ENCODE measurements at places on chromosomes 12 and 14. TPM values are rescaled to one million over a fixed set of nuclear protein-coding genes. Genes with fewer than 3 reads are reported as not detected.

Gene AMHR2
- not detected for total RNA-seq

Gene KRT79
- total RNA-seq, result not detected

Gene SERPINA6
- 0.05 TPM for total RNA-seq

Gene PABPN1
- 89.2 TPM for total RNA-seq

Gene NAV3
- 28.3 TPM for total RNA-seq

Gene VWF
- not detected for total RNA-seq

Gene SAMD4A
- total RNA-seq, result 7.7 TPM

Gene FOXN4
- total RNA-seq, result not detected

Gene SERPINA3
- 0.15 TPM for total RNA-seq

DNA sequence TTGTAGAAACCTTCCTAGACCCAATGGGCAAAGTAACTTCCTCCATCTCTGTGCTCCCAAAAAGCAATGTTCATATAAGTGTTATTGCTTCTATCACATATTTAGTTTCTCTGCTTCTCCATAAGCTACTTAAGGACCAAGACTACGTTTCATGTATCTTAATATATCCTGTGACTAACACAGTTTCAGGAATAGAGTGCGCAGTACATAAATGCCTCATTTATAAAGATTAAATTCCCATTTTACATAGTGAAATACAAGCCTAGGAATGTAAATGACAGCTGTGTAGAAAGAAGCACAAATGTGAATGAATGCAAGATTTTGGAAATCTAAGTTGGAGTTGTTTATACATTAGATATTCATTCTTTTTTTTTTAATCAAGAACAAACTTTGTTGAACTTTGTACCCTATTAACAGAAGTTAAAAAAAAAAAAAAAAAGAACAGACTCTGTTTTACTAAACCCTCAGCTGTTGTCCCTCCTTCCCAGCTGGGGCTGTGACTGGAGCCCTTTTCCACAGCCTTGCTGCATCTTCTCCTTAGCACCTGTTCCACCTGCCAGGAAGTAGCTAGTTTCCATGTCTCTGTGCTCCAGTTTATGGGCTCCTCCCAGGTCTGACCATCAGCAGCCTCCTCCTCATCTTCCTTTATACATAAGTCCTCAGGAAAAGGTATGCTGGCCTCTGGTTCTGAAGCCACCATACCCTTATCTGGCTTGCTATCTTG, 7.0 kb upstream of the METTL17 start:
- no peak for DNase-seq

GRCh38 chr12:52645120-52645761, 6.8 kb downstream of the KRT2 start:
- DNase-seq, result no peak

GRCh38 chr12:56234746-56235436, 5.0 kb downstream of the SLC39A5 start:
- DNase-seq, result no peak

- DNase-seq, result peak; percentile 85
Measured at GRCh38 chr14:53894456-53894855, 62.2 kb downstream of the BMP4 start.

- DNase-seq, result peak; percentile 28
Measured at GRCh38 chr12:54526812-54527630, 22.4 kb upstream of the PDE1B start.

DNA sequence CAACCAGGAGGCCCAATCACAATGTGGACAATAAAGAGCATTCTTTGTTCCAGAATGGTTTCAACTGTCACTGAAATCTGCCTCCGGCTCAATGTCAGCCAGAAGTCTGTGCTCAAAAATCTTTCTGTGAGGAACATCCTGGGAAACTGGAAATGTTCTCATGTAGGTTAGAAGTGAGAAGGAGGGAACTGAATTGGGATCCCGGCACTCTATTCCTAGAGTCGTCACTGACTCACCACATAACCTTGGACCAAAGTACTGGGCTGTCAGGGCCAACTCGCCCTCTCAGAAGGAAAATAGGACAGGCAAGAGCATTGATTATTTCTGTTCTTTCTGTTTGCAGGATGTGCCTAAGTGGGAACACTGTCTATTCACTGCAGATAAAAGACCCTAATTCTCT, 57.6 kb downstream of the PRKAB1 start:
- DNase-seq, result no peak

GRCh38 chr12:24414480-24414879, 465.0 kb upstream of the SOX5 start:
- DNase-seq, result no peak

DNA sequence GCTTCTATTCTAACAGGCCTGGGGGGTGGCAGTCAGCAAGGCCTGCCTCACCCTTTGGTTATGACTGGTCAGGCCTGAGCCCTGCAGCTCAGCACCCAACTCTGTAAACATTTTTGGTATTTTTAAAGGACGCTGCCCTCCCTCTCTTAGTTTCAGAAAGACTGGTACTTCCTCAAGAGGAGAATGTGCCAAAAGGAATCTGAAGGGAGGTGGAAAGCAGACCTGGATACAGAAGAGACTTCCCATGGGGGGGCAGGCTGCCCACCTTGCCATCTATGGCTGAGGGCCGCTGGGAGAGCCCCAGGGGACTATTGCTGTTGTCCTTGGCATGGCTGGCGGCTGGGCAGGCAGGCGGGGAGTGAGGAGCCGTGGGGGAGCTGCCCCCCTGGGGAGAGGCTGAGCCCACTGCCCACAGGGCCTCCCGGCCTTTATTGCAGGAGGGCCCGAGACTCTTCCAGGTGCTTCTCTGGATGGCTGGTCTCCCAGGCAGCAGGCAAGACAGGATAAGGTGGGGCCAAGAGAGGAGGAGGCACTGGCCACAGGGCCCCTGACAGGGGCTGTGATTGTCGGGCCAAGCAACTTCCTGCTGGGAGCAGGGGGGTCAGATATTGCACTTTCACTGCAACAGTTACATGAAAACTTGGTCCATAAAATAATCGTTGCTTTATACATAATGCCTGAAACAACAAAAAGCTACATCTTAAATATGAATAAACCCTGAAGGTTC, 3.5 kb downstream of the ARL6IP4 start:
- DNase-seq, result no peak

GRCh38 chr14:51457843-51458562, 193.7 kb upstream of the FRMD6 start:
- DNase-seq, result peak; percentile 55

DNA sequence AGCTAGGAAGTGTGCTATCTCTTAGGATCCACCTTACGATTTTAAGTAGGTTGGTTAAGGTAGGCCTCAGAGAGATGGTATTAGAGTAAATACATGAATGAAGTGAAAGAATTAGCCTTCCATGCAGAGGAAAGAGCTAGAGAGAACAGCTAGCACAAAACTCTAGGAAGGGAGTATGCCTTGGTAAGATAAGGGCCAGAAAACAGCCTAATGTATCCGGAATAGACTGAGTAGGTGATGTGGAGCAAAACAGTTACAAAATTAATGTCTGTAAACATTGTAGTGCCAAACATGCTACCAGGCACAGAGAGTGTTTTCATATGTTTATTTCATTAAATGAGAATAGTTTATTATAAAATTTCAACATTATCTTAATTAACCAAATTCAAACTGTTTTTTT, 315.1 kb downstream of the SOX5 start:
- DNase-seq, result no peak

DNA sequence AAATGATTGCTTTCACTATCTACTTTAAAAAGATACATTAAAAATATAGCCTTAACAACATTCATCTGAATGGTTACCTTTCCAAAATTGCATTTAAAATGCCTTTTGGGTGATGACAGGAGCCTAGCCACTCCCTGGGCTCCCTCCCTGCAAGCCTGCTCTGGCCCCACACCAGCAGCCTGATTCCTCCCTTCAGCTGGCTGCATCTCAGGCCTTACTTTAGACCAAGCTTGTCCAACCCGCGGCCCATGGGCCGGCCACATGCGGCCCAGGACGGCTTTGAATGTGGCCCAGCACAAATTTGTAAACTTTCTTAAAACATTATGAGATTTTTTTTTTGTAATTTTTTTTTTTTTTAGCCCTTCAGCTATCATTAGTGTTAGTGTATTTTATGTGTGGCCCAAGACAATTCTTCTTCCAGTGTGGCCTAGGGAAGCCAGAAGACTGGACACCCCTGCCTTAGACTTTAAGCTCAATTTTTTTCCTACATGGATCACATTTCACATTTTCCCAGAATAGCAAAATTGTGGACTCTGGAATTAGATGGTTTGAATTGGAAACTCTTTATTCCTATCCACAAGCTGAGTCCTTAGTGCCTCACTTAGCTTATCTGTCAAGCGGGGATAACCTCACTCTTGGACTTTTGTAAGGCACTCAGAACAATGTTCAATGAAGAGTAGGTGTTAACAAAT, 124.4 kb downstream of the MYRFL start:
- no peak for DNase-seq

- DNase-seq, result no peak
Measured at GRCh38 chr14:89160437-89160836, 256.6 kb downstream of the FOXN3 start.

DNA sequence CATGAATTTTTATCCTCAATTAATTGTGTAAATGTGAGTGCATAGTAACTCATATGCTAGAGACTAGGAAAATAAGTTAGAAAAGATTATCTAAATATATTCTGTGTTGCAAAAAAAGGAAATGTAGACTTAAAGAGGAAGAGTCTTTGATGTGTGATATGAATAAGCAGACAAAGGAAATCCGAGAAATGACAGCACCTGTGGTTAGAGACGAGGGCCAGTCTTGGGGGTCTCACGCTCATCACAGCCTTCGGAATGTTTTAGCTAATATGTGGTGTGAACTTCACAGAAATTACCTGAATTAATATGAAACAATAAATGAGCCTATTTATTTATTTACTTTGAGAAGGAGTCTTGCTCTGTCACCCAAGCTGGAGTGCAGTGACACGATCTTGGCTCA, 11.6 kb downstream of the ATP6V0A2 start:
- DNase-seq, result no peak

GRCh38 chr14:82641050-82641540, 1107.4 kb upstream of the SEL1L start:
- DNase-seq, result no peak

GRCh38 chr12:117857632-117858612, 110.9 kb downstream of the KSR2 start:
- DNase-seq, result peak; percentile 47

GRCh38 chr14:32013083-32013482, 64.0 kb upstream of the ARHGAP5 start:
- DNase-seq, result no peak

DNA sequence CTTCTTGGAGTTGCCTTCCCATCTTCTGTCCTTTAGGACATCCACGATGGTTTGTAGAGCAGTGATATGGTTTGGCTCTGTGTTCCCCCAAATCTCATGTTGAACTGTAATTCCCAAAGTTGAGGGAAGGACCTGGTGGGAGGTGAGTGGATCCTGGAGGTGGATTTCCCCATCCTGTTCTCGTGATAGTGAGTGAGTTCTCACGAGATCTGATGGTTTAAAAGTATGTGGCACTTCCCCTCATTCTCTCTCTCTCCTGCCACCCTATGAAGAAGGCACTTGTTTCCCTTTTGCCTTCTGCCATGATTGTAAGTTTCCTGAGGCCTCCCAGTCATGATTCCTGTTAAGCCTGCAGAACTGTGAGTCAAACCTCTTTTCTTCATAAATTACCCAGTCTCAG, 99.2 kb downstream of the BRMS1L start:
- DNase-seq, result no peak

DNA sequence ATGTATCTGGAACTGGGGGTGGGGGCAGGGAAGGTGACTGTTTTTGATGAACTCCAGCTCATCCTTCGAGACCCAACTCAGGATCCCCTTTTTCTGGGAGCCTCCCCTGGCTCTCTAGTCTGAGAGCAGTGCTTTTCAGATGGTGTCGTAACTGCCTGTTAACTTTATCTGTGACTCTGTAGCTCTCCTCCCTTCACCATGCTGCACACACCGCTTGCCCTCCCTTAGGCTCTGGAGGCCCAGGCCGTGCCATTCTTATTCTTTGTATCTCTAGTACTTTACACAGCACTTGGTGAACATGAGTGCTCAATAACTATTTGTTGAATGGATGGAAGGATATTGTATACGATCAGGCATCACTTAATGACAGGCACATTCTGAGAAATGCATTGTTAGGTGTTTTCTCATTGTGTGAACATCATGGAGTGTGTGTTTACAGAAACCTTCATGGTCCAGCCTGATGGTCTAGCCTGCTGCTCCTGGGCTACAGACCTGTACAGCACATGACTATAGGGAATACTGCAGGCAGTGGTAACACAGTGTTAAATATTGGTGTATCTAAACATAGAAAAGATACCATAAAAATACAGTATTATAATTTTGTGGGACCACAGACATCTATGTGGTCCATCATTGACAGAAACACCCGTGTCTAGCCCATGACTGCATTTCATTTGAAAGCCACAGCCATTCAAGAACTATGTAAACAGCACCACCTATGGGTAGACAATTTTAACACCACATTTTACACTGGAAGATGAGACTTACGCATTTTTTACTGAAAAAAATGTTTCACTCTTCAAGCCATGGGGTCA, 91.8 kb downstream of the EML1 start:
- DNase-seq, result peak; percentile 58

DNA sequence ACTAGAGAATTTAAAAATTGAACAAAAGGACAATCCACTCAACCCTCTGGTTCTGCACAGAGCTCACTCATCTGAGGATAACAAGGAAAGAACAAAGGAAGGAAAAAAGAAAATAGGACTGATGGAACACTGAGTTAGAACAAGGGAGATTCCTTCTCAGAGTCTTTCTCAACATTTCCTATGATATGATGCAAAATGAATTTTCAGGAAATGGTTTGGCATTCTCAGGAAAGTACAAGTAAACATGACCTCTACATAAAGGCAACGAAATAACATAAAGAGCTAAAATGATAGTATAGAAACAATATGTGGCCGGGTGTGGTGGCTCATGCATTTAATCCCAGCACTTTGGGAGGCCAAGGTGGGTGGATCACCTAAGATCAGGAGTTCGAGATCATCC, 135.8 kb downstream of the ITPR2 start:
- no peak for DNase-seq

- DNase-seq, result no peak
Measured at GRCh38 chr12:40963751-40964150, 224.4 kb upstream of the PDZRN4 start.

DNA sequence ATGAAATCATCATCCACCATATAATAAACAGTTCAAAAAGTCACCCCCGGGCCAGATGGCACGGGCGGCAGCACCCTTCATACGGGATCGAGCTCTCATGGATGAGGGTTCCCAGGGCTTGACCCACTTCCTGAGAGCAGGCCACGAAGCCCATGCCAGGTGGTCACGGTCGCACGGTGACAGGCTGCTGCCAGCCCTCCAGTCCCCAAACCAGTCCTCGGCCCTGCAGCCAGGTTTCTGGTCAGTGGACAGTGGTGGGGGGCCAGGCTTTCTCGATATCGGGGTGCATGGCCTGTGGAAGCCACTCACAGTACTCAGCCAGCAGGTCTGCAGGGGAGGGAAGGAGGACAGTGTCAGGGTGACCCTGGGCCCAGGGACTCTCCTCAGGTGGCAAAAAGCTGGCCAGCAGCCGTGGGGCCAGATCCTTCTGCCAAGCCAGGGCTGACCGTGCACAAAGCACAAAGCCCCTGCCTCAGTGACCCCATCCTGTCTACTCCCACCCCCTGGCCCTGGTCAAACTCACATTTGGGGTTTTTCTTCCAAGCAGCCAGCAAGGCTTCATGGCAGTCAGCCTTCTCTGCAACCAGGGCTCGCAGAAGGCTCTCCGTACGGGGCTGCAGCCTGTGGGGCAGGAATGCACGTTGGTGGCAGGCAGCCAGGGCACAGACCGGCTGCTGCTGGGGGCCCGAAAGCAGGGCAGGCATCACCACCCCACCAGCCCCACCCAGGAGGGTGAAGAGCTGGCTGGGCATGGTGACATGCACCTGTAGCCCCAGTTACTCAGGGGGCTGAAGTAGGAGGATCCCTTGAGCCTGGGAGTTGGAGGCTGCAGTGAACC, 33.3 kb upstream of the UBC start:
- no peak for DNase-seq

GRCh38 chr12:109744986-109745942, 31.6 kb downstream of the FAM222A start:
- DNase-seq, result no peak

GRCh38 chr14:30874999-30875787, 834 bp downstream of the COCH start:
- no peak for DNase-seq

All from M059J (cell line).